ENCODE measurements at places on chromosomes 3 and 15.

- no peak for DNase-seq
Measured at GRCh38 chr3:181839916-181840297, 128.2 kb downstream of the SOX2 start.

GRCh38 chr3:108183971-108184370 is 38.3 kb downstream of the IFT57 start:
- no peak for DNase-seq

DNA sequence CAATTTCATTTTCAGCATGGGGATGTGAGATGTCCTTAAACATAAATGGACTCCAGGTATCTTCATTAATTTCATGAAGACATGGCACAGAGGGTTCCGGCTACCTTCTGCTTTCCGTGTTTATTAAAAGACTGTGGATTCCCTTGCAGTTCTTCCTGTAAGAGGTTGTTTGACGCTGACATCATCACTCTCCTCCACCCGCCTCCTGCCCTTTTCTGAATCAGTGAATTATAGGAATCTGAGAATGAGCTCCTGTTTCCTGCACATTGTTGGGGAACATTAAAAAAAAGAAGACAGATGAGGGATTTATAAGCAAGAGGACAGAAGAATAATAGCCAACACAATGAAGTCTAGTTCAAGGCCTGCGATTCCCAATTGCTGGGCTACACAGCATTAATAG is 191.3 kb downstream of the LPP start:
- no peak for DNase-seq

GRCh38 chr3:118802325-118803095 is 232.1 kb downstream of the IGSF11 start:
- DNase-seq, result no peak

DNA sequence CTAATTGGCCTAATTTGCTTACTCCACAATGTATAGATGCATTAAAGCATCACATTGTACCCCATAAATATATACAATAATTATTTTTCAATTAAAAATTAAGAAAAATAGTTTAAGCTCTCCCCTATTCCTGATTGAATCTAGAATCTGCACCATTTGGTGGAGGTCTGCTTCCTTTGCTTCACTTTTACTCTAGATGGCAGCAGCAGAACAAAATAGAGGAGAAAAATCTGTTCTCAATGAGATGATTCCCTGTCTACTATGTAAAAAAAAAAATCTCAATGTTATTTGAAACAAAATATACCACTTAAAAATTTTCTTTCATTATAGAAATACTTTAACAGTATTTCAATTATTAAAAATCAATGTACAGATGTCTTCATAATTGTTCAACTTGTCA is 109.6 kb upstream of the FXR1 start:
- no peak for DNase-seq

DNA sequence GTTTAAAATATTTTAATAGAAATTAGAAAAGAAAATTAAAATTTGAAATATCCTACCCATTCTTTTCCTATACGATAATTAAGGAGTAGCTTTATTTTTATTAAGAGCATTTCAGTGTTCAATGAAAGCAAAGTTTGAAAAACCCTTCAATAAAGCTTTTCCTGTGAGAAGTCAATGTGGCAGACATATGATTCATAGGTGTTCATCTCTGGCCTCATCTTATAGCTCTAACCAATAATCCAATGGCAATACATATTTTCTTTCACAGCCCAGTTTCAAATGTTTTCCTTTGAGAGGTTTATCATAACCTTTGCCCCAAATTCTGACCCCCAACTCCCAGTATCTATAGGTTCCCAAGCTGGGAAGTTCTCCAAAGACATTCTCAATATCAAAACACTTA is 8.3 kb downstream of the KPNA1 start:
- no peak for DNase-seq

- no peak for DNase-seq
Measured at GRCh38 chr3:94416768-94417167, 353.9 kb downstream of the NSUN3 start.

DNA sequence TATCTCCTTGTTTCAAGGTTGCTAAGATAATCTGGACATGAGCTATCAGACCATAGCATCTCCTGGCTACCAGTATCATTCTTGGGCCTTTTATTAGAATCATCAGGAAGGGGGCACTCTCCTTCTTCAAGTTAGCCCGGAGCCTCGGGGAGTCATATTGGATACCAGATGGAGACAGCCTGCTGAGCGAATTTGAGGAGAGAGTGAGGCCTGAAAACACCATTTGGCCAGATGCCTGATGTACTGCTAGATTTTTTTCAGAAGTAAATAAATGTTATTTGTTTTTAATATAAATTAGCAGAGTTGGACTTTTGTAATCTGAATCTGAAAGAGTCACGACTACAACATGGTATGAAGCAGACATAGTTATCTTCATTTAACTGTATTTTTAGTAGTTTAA is 848.6 kb downstream of the IGSF11 start:
- DNase-seq, result no peak

DNA sequence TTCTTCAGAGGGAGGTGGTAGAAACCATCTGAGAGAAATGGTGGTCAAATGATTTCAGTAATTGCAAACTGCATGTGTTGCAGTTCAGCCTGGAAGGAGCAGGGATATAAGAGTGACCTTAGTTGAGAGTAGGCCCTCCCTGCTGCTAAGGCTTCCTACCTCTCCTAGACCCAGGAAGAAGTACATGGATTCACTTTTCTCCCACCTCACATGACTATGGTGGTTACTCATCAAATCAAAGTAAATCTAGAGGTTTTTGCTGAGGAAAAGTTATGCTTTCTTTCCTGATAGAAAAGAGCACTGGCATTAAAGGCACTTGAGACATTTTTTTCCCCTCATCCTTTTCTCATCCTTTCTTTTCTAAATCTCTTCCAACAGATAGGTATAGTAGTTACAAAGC is 43.2 kb upstream of the LEKR1 start:
- DNase-seq, result no peak

- DNase-seq, result no peak
Measured at GRCh38 chr3:124552224-124552623, 178.0 kb upstream of the UMPS start.

DNA sequence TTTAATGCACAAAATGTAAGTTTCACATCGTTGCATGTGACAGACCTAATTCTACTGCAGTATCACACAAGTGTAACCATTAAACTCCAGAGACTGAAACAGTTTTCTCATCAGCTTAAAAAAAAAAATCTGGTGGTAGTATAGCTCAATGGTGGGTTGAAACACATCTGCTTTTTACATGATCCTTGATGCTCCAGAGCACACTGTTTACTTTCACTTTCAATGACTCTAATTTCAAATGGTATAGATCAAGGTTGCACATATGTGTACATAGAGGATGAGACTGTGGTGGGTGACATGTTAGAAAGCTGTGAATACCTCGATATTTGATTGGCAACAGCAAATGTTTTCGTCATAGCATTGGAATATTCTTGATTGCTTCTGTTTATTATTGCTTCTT is 22.4 kb downstream of the MCTP2 start:
- no peak for DNase-seq

DNA sequence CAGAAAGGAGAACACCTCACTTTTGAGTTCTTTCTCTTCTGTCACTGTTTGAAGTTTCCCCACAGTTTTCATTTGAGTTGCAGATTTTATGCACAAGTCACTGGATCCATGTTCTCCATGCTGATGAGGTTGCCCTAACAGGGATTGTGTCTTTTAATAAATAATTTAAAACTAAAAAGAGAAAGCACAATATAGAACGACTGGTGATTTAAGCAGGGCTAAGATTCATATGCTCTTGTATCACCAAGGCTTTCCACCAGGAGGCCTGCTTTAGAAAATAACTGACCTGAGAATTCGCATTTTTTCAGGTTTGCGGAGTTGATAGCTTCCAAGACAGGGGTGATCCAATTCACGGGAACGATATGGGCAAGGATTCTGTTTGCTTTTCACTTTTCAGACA is 252.0 kb upstream of the VEPH1 start:
- DNase-seq, result no peak

- no peak for DNase-seq
Measured at GRCh38 chr3:52787246-52787645, 7.3 kb upstream of the ITIH3 start.

DNA sequence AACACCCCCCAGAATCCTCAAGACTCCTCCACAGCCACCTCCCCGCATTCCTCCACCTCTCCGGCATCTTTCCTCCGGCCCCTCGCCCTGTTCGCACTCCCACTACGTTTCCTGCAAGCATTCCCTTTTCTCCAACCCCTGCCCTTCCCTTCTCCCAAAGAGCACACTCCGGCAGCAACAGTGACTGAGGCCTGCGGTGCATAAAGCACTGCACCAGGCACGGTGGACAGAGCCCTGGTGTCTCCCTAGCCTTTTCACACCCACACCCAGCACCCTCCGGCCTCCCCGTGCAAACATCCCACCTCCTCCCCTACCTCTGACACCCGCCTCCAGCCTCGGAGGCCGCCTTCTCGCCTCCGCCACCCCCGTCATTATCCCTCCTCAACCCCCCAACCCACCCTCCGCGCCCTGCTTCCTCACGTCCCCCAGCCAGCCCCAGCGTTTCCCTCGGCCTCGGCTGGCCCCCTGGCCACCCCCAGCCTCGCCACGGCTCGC is 577 bp downstream of the ZNF148 start:
- peak; percentile 43 for DNase-seq

- DNase-seq, result no peak
Measured at GRCh38 chr3:81974751-81975150, 213.3 kb upstream of the GBE1 start.

DNA sequence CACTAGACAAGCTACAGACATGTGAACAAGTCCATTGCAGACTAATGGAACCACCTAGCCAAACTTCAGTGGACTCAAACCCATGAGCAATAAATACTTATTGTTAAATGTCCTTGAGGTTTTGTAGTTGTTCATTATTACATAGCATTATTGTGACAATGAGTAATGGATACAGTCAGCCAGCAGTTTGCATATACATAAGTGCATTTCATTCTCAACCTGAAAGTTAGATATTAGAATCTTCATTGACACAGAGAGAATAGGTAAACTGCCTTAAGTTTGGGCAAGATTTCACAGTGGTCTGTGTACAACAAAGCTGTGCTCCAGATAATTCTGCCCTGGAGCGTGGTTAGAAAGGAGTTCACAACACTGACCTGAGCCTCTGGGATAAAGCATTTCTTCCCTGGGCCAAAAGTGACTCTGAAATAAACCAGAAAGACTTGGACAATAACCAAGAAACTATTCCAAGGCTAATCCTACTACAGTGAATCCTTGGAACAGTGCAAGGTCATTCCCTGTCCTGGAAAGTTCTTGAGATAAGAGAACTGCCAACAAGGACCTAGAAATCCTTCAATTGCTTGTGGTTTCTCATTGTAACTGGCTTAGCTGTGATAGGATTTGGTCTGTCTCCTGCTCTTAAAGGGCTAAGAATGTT is 225.5 kb upstream of the STT3B start:
- DNase-seq, result no peak

Measured in hindlimb muscle (tissue), 1 donor.